ENCODE measurements at places on chromosomes 1 and 21.

DNA sequence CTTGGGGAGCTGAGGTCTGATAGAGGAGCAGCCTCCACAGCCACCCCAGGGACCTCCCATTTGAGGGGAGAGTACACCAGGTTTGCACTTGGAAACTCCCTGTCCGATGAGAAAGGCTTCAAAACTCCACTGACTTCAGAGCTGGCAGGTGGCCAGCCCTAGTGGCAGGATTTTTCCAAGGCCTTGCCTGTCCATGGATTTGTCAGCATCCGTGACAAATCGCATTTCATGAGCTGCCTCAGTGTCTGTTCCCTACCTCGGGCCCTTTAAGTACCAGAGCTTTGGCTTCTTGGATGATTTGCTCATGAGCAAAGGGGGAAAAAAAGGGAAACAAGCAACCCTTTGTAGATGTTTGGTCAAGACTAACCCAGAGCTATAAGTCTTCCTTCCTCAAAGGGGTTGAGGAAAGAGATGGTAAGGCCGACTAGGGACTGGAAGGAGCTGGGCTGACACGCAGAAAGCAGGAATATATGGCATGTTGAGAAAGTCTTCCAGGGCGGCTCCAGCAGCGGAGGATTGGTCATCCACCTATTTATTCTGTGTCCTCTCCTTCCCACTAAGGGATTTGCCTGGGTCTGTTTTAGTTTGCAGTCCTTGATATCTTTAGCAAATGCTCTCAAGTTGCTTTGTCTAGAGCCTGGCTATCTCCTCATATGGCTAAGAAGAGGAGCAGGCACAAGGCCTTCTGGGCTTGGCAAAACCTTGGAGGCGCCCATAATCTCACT, 2.7 kb upstream of the HSPG2 start:
- DNase-seq: no peak

DNA sequence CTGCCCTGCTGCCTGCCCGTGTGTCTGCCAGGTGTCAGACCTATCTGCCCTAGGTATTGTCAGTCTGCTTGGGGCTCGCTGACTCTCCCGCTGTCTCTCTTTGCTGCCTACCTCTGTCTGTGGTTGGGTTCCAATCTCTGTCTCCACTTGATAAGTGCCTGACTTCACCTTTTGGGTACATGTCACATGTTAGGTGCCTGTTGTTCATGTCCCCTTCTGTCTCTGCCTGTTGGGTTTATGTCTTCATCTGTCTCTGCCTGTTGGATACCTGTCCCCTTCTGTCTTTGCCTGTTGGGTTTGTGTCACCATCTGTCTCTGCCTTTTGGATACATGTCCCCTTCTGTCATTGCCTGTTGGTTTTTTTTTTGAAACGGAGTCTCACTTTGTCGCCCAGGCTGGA, 14.6 kb downstream of the RPS6KA1 start:
- DNase-seq: no peak

- no peak for DNase-seq
These were observed 127.9 kb downstream of the URB2 start for GRCh38 chr1:229753764-229754551.

DNA sequence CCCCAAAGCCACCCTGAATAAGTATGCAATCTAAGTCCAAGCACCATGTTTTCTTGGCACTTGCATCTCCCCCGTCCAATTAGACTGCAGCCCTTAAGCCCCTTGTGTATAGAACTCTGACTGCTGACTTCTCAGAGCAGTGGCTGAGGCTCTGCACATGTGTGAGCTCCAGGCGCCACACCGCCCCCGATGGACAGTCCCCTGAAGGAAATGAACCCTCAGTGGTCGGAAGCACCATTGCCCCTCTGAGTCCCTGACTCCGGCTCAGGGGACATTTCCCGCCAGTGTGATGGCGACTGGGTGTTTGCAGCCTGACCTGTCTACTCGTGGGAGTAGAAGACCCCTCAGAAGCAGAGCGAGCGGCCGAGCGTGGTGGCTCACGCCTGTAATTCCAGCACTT, 37.2 kb upstream of the SCCPDH start:
- DNase-seq: no peak

GRCh38 chr21:35509001-35509704, 460.1 kb upstream of the RUNX1 start:
- DNase-seq: no peak

- no peak for DNase-seq
These were observed 330.0 kb upstream of the PLD5 start for GRCh38 chr1:242854466-242854865.

DNA sequence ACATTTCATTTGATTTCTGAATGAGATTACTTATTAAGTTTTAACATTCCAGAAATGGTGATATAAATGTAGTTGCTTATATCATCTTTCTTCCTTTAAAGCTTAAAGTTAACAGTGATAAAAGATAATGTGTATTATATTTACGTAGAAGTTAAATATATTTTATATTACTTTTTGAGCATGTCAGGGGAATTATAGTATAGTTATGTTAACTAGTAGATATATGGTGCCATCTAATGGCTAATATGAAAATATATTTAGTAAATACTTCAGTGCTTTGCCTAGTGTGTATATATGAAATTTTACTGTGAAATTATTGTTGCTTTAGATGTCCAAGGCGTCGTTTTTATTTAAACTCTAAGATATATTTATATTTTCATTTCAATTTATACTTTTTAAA, 51.5 kb downstream of the SYT14 start:
- DNase-seq: no peak

DNA sequence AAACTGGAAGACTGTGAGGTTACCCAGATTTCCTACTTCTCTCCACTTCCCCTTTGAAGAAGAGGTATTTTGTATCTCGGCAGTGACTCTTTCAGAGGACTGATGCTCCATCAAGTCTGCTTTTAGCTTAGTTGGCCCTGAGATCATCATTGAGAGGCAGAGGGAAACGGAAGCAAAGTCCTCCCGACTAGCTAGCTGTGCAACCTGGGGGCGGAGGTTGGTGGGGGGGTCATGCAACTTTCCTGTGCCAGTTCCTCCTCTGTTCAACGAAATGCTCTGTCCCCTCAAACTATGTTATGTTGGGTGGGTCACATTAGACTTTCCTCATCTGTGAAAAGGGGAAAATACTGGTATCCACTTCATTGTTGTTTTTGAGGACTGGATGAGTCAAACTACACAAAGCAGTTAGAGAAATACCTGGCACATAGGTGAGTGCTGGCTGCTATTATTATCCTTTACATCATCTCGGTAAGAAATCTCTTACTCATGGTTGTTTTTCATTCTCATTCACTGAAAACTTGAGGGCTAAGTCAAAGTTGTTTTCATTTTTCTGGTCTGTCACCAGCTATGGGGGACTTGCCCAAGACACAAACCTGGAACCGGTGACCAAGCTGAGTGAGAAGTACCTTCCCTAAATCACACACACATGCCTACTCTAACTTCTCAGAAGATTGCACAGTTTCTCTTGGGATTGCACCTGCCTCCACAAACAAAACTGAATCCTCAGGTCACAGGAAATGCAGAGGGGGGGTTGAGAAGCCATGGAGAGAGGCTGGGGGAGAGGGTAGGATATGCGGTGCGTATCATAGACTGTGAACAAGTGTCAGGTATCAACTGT, 83.3 kb downstream of the ABCA4 start:
- DNase-seq: no peak

DNA sequence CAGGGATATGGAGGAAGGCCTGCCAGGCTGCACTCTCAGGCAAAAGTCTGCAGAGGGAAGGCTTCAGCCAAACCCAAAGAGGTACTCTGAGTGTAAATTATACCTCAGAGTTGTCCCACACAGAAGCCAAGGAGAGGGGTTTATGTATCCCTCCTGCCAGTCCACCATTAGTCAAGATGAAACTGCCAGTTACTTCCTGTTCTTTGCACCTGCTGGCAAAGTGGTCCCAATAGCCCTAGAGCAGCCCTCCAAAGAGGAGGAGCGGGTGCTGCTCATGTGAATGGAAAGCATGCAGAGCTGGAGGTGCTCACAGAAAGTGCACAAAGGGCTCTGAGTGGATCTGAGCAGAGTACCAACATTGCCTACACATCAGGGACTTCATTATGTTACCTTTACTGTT, 37.1 kb upstream of the MCOLN3 start:
- DNase-seq: no peak

DNA sequence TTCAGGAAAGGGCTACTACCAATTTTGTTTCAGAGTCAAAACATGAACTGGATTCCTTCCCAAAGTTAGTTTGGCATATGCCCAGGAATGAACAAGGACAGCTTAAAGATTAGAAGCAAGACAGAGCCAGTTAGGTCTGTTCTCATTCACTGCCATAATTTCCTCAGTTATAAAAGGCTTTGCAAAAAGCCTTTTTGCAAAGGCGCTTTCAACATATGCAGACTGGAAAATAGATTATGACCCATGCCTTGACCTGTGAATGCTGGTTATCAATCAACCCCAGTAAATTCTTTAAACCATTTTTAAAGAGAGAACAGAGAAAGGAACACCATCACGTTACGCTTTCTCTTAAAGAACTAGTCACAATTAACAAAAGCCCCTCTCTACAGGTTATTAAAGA, 1.7 kb upstream of the FRRS1 start:
- DNase-seq: no peak

GRCh38 chr1:46558141-46558963, 6.9 kb upstream of the KNCN start:
- DNase-seq: no peak

DNA sequence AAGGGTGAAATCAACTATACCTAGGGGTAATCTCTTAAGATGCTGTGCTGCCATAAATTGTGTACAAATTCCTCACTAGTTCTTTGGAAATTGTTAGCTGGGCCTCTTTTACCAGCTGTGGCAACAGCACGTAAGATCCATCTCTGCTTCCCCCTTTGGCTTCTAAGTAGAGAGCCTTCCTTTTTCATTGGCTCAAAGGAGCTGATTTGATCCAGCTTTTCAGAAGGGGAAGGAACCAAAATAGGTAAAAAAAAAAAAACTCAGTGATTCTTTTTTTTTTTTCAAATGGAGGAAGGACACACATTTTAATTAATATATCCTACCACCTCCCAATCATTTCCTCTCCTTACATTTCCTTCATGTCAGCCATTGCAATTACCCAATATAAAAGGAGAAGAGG, 4.0 kb upstream of the RCAN1 start:
- DNase-seq: no peak

DNA sequence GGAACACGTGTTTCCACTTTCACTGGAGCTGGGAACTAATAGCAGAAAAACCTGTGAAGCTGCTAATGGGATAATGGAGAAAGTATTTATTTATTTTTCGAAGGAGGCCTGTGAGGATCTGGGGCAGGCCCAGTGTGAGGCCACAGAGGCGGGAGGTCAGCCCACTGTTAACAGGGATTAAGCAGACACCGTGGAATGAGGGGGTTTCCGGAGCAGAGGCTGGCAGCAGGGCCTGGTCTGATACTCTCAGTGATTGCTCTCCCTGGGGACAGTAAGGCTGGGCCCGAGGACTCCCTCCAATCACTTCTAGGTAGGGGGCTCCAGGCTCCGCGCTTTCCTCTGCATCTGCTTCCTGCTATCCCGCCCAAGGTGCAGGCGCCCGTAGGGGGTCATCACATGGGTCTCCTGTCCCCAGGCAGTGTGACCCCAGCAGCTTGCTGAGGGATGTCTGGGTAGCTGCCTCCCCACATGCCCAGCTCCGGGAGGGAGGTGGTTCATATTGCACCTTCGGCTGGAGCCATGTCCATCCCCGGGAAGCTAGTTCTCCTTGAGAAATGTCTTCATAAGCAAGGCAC, 28.8 kb upstream of the CDCA8 start:
- DNase-seq: no peak

DNA sequence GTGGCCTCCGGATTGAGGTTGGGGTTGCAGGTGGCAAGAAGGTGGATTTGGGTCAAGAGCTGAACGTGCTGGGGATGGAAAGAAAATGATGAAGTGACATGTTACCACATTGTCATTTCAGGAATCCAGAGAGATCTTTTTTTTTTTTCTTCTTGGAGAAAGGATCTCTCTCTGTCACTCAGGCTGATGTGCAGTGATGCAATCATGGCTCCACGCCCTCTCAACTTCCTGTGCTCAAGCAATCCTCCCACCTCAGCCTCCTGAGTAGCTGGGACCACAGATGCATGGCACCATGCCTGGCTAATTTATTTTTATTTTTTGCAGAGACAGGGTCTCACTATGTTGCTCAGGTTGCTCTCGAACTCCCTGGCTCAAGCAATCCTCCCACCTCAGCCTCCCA, 80.6 kb downstream of the GON4L start:
- DNase-seq: no peak

- DNase-seq: no peak
These were observed 10.7 kb downstream of the HAPLN2 start for GRCh38 chr1:156629823-156630449.

DNA sequence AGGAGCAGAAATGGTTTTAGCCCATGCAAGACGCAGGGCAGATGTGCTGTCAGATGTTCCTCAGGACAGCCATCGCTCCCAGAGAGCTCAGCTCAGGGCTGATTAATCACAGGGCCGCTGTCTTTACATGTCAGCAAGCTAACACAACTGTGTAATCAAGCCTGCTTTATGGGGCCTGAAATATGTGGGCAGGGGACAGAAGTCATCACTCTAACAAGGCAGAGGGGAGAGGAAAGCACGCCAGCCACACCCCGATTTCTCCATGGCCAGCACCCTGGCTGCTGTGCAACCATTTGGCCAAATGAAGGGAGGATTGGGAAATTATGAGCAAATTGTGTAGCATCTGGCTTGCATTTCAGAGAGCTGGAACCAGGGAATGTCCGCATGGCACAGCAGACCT, 368.8 kb downstream of the NPHP4 start:
- DNase-seq: no peak

GRCh38 chr1:99623554-99623953, 22.4 kb upstream of the PALMD start:
- no peak for DNase-seq

DNA sequence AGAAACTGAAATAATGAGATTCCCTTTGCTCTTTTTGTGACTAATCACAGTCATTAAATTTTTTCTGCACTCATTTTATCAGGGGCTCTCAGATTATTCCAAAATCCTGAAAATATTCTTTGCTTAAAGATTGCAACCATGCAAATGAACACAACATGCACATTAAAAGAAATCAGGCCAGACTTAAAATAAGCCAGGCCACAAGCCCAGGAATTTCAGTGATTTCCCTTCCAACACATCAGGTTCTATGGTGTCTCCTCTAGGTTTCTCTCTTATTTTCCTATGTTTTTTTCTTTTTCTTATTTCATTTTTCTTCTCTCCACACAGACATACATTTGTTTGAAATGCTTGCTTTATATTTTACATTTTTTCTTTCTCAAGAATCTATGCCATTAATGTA, 65.3 kb downstream of the NIBAN1 start:
- no peak for DNase-seq
